ENCODE measurements at places on chromosomes 3 and 15.
A peak's percentile ranks its signal among the peaks of the same experiment; 100 is the strongest.

GRCh38 chr3:170725285-170725731, 139.4 kb upstream of the SLC7A14 start:
- DNase-seq = no peak

- no peak for DNase-seq
Measured at GRCh38 chr3:167657684-167658225, 4.0 kb upstream of the WDR49 start.

DNA sequence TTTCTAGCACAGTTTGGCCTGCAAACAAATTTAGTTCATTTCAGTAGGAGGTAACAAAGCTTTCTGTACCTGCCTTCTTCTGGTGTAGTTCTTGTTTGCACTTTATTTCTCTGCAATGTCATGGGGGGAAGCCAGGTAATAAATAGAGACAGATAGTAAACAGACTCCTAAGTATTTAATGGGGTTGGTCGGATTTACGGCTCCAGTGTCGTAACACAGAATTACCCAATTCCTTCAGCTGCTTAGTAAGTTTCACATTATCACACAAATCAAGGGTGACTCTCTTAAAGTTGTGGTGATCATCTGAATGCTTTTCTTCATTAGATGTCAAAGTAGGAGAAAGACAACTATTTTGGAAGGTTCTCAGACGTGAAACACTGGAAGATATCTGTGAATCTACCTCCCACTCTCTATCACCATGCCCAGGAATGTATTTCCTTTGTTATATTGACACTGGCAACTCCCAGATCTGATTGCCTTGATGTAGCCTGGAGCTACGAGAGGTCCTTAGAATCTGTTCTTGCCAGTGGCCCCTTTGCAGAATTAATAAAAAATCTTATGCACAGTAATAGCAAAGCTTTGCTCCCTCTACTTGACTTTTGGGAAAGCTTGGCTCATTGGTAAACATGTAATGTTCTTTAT, 25.0 kb upstream of the TMC3 start:
- no peak for DNase-seq

DNA sequence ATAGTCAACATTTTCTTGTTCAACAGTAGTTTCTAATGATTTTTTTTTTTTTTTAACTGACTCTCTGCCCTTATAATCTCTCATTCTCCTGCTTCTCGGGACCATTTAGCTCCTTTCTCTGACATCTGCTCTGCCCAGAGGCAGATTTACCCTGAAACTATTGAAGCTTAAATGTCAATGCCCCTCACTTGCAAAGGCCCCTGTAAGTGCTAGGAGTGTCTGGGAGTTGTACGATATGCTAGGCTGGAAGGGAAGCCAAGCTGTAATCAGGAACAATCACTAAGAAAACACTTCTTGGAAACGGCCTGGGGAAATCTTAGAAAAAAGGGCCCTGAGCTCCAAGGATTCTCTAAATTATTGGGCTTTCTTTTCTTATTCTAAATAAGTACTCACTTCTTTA, 5.8 kb upstream of the PLOD2 start:
- no peak for DNase-seq

GRCh38 chr15:101545548-101546505, 56.3 kb upstream of the PCSK6 start:
- DNase-seq = no peak

- no peak for DNase-seq
Measured at GRCh38 chr15:98963444-98963843, 44.1 kb downstream of the PGPEP1L start.

DNA sequence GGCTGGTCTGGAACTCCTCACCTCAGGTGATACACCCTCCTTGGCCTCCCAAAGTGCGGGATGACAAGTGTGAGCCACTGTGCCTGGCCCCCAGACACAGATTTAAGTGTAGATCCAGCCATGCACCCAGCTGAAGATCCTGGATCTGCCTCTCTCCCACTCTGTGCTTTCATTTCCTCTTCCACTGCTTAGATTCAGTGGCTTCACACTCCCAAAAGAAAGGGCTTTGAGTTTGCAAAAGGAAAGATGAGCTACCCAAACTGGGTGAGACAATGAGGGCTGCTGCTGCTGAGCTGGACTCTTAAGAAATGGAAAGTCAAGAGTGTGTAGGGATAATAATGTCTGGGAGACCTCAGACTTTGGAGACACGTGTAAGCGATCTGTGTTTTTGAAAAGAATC, 45.5 kb downstream of the ISG20 start:
- no peak for DNase-seq

GRCh38 chr3:179660872-179661271, 8.0 kb downstream of the USP13 start:
- DNase-seq = no peak

GRCh38 chr3:111923095-111923771, 55.6 kb upstream of the ABHD10 start:
- no peak for DNase-seq

GRCh38 chr15:79977431-79978054, 6.5 kb upstream of the BCL2A1 start:
- no peak for DNase-seq

DNA sequence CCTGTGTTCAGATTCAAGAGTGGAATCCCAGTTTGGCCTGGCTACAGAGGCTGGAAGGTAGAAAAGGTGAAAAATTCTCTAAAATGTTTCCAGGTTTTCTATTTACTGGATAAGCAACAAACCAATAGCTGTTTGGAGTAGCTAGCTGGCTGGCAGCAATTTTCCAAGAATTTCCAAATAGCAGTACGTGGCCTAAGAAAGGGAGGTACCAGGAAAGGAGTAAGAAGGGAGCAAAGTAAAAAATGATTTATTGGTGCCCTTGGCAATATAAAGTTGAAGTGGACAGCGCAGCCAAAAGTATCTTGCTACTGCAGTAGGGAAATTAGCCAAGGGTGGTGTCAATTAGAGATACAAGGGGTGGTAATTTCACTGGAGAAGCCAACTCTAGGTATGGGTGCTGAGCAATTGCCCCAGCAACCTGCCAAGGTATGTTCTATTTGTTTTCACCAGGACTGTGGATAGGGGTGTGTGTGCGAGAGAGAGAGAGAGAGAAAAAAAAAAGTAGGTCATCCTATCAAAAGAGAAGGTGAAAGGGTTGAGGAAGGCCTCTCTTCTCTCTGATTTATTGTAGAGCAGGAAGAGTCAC, 40.8 kb upstream of the THBS1 start:
- no peak for DNase-seq

DNA sequence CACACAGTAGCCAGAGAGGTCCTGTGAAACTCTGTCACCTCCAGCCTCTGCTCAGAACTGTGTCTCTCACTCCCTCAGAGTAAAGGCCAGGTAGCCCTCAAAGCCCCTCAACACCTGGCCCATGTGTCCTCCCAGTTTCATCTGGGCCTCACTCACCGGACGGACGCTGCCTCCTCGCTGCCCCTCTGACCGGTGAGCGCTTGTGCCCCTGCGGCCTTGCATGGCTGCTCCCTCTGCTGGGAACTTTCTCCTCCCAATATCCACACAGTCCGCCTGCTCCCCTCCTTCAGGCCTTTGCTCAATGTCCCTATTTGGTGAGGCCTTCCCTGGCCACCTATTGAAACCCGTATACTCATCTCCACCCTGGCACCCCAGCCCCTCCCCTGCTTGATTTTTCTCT, 36.8 kb upstream of the TRH start:
- DNase-seq = no peak

GRCh38 chr3:51176923-51177322, 208.2 kb upstream of the MANF start:
- DNase-seq = no peak

DNA sequence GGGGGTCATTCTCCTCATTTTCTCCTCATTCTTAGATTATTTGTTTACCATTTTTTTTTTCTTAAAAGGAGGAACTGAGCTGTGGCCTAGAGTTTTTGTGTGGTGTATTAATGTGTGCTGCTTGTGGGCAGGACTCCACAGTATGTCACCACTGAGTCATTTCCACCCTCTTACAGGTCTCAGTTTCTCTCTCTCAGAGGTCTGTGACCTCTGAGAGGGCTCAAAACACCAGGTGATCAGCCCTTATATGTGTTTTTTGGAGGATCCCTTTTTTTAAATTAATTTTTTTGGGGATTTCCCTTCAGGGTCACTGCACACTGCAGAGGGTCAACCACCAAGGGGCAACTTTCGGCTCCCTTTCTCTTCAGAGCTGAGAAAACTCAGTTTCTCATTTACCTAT, 166.4 kb downstream of the SUCNR1 start:
- no peak for DNase-seq

GRCh38 chr3:33746416-33747116, 28.5 kb upstream of the CLASP2 start:
- DNase-seq = no peak

DNA sequence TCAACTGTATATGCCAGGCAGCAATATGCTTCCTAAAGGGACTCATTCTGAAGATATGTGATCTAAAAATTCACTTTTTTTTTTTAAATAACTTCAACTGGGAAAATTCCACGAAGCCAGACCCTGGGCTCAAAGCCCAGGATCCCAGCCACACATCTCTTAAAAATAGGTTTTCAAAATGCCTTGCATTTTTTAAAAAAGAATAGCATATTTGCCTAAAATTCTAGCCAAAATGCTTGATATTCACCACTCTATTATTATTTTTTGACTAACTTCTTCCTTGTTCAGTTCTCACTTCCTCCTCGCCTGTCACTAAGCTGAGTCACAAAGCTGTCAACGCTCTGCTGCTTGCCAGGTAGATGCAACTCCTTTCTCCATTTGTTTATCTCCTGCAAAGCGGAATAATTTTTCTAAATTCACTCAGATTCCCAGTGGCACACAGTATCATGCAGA, 28.0 kb upstream of the VGLL4 start:
- DNase-seq = peak; percentile 55

GRCh38 chr3:189467451-189467850, 163.7 kb upstream of the TP63 start:
- DNase-seq = no peak

DNA sequence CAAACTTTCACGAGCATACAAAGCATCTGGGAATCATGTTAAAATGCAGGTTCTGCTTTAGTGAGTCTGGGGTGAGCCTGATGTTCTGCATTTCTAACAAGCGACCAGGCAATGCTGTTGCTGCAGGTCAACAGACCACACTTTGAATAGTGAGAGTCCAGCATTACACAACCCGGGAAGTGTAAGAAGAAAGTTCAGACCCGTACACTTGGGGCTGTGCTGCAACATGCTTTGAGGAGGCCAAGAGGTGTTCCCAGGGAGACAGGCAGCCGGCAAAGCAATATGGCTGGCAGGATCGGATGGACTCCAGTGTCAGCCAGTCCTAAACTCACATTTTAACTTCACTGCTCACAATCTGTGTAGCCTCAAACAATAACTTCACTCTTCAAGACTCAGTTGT, 134.2 kb downstream of the LIPC start:
- DNase-seq = no peak

GRCh38 chr15:85298941-85299340, 81.5 kb upstream of the AKAP13 start:
- DNase-seq = no peak

DNA sequence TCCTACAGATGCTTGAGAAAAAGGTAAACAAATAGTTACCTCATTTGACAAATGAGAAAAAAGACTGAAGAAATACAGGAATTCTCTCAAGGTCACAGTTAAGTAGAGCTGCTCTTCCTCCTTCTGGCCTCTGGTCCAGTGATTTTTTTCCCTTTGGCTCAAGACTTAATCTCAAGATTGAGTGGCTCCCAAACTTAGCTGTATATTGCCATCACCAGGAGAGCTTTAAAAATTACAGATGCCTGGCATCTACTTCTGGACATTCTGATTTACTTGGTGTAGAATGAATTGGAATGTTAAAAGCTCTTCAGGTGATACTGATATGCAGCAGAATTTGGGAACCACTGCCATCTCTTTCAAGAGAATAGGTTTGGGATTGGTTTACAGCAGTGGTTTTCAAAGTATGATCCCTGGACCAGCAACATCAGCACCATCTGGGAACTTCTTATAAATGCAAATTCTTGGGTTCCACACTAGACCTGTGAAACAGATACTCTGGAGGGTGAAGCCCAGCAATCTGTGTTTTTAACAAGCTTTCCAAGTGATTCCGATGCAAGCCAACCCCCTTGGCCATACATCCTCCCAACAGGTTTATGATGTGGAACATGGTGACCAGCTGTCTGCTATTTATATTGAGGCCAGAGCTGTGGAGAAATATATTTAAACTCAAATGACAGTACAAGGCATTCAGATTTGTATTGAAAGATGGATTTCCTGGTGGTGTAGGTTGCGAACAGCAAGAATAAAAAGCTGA, 333.0 kb upstream of the RARB start:
- no peak for DNase-seq

GRCh38 chr3:44445786-44446185, 31.7 kb downstream of the ZNF445 start:
- DNase-seq = no peak

- DNase-seq = no peak
Measured at GRCh38 chr3:184770541-184770940, 41.4 kb upstream of the VPS8 start.

DNA sequence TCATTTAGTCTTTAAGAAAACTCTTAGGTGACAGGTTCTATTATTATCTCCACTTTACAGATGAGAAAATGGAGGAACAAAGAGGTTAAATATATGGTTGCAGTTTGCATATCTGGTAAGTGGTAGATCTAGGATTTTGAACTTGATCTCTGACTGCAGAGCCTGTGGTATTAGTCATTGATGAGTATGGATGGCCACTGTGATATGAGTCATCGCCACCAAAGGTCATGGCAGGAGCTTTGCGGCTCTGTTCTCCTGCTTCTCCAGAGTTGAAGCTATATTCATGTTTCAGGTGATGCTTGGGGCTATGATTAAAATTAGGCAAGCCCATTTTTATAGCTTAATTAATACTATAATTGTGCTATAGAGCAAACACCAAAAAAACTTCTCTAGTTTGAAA, 306.2 kb upstream of the DPPA4 start:
- DNase-seq = no peak

DNA sequence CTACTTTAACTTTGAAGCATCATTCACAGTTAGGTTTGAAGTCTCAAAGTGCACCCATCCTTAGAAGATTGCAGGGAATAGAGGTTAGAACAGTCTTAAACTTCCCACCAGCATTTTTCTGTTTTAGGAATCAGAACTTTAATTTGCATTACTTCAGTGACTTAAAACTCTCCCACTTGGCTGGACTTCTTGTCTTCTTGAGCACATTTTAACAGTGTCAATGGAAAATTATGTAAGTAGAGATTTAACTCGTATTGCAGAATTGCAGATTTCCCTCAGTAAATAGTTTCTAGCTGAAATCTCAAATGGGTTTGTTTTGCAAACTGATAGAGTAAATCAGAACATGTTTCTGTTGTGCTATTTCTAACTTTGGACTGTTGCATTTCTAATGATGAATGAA, 369.6 kb downstream of the OTOL1 start:
- no peak for DNase-seq

DNA sequence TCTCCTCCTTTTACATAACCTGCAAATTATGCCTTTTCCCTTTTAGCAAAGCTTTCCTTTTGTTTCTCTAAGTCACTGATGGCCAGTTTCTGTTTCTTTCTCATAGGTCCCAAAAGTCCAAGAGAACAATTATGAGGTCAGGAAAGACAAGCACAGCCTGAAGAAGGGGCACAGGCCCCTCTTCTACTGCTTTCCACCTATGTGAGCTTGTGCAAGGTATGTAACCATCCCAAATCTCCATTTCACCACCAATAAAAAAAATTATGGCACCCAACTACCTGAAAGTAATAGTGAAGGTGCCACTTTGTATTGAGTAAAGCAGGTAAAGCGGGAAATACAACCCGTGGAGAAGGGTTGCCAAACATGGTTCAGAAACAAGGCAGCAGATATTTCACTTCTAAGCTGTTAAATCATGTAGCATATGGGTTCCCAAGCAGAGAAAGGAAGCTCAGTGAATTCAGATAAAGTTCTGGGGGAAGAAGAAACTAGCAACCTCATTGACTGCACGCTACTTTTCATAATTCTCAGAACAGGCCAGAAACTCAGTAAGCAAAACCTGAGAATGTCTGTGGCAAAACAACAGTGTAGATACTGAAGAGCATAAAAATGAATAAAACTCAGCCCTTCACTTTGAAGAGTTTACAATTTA, 4.2 kb downstream of the PLOD2 start:
- no peak for DNase-seq
